GM04503 (cell line): ENCODE measurements at places on chromosomes 1 and 21.

- no peak for DNase-seq
Measured at GRCh38 chr1:150995896-150996295, 10.8 kb downstream of the MINDY1 start.

GRCh38 chr1:15693371-15693770 is 9.3 kb downstream of the PLEKHM2 start:
- DNase-seq, result no peak

DNA sequence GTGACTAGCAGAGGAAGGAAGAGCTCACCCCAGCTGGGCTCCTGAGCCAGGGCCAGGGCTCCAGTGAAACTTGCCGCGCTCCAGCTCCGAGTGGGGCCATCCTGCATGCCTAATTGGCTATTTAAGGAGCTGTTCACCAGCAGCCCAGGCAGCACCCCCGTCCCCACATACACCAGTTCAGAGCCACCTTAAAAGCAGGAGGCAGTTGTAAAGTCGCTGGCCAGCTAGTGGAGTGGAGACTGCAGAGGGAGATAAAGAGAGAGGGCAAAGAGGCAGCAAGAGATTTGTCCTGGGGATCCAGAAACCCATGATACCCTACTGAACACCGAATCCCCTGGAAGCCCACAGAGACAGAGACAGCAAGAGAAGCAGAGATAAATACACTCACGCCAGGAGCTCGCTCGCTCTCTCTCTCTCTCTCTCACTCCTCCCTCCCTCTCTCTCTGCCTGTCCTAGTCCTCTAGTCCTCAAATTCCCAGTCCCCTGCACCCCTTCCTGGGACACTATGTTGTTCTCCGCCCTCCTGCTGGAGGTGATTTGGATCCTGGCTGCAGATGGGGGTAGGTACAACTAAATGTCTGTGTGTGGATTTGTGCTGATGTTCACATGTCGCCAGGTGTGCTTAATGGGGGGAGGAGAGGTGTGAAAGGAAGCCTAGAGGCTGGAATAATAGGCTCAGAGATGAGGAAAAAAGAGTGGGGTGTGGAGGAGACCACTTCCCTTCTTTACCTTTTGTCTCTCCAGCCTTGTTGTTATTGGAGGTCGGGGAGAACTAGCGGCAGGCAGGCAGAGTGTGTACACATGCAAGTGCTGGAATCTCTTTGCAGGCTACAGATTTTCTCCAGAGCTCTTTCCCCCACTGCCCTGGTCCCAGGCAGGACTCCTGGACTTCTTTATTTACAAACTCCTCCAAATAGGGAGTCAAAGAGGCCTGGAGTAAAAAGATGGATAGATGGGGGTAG is at the start of gene CA14:
Gene CA14, plus strand, starts transcription at position 151 of the 962 bp plus-strand sequence. Its CDS starts 355 bp downstream, at position 506.
- no peak for DNase-seq

DNA sequence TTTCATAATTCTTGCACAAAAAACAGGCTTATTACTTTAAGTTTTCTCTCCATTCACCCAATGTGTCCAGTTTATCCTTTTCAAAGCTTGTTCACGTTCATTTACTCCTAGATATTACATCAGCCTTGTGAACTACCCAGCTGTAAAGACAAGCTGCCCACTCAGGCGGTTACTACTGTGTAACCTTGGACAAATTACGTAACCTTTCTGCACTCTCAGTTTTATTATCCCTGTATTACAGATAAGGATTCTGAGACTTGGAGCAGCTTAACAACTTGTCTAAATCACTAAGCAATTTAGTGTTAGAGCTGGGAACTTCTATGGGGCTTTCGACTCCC is 20.5 kb upstream of the LPAR3 start:
- no peak for DNase-seq

DNA sequence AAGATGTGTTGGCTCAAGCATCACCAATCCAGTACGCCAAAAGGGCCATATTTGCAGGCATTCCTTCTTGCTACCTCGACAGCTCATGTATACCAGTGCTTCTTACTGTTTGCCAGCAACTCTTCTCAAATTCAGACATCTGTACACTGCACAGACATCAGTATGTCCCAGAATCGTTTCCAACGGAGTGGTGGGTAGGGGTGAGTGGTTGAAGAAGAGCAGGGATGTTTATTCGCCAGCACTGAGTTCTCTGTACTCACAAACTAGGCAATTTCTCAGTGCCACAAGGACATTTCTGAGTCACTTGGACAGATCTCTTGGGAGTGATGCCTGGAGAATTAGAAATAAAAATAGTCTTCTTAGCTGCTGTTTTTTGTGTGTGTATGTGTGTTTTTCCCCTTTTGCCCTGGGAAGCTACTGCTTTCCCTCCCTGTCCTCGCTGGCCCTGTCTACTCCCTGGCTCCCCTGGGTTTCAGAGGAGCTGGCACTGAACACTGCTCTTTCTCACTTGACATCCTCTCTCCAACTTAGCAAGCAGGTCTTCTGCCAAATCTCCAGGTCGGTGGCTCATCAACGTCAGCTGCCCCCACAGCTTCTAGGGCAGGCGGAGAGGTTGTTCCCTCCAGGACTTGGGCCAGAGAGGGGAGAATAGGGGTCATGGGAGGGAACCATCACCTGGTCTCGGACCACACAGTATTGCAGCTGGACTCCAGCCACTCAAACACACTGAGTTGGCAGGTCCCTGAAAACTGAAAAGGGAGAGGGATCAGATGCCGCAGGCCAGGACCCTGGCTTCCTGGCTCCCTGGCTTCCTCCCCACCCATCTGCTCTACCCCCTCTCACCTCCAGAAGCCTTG is 90.5 kb downstream of the NMNAT2 start:
- no peak for DNase-seq

DNA sequence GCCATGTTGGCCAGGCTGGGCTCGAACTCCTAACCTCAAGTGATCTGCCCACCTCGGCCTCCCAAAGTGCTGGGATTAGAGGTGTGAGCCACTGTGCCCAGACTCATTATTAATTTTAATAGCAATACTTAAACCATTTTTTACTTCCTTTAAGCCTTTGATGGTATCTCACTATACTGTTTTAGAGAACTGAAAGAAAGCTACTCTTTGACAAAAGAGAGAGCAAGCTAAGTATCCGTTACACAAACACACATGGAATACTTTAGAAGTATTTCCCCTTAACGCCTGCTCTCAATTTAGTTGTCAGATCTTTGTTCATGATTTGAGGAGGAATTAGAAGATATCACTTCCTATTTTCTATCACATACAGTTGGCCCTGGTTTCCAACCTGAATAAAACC is 189.4 kb downstream of the COP1 start:
- DNase-seq, result no peak
